ENCODE measurements at places on chromosomes 12 and 14.
A peak's percentile ranks its signal among the peaks of the same experiment; 100 is the strongest.

GRCh38 chr12:112418608-112419296, at the start of gene PTPN11:
TSS of gene PTPN11 (plus strand) at chr12:112418947. CDS start at chr12:112419112, 165 bp downstream.
- DNase-seq, result peak; percentile 71

GRCh38 chr14:104794099-104794498, 1.4 kb downstream of the AKT1 start:
- no peak for DNase-seq

- no peak for DNase-seq
Measured at GRCh38 chr12:68506619-68507018, 104.1 kb upstream of the RAP1B start.

DNA sequence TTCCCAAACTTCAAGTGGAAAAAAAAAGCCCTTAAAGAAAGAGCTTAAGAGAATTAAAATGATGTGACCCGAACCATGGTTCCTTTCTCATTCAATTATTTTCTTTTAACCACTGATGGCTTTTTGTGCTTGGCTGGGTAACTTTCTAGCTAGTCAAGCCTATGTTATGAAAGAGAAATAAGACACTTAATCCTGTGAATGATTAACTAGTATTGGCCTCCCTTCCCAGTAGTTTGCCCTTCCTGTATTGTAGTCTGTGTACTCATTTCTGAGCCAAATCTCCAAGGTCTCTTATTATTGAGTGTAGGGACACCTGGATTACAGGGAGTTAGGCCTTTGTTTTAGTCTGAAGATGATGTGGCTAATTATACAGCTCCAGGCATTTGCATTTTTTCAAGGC, 353.0 kb downstream of the RAD51B start:
- no peak for DNase-seq

DNA sequence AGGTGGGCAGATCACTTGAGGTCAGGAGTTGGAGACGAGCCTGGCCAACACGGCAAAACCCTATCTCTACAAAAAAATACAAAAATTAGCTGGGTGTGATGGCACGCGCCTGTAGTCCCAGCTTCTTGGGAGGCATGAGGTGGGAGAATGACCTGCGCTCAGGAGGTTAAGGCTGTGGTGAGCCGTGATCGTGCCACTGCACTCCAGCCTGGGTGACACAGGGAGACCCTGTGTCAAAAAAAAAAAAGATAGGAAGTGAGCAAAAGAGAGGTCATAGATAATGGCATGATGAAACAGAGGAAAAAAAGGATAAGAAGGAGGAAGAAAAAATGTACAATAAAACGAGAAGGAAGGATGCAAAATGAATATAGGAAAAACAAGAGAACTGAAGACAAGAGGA, 159.5 kb downstream of the ETV6 start:
- no peak for DNase-seq

- no peak for DNase-seq
Measured at GRCh38 chr14:103382376-103382775, 2.8 kb upstream of the MARK3 start.

DNA sequence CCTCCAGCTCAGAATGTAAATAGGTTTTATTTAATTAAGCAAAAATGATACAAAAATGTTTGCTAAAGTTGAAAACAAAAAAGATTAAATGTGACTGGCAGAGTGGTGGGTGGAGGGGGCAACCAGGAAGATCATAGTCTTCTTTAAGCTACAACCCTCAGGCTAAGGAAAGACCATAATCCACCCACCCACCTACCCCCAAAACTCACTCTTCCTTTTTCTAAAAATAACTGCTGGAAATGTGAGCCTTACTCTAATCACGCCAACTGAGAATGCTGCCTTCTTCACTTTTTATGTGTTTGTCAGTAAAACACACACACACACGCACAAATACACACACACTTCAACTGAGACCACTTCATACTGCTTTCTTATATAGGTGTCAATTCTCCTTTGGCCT, 230.0 kb upstream of the EGLN3 start:
- no peak for DNase-seq

DNA sequence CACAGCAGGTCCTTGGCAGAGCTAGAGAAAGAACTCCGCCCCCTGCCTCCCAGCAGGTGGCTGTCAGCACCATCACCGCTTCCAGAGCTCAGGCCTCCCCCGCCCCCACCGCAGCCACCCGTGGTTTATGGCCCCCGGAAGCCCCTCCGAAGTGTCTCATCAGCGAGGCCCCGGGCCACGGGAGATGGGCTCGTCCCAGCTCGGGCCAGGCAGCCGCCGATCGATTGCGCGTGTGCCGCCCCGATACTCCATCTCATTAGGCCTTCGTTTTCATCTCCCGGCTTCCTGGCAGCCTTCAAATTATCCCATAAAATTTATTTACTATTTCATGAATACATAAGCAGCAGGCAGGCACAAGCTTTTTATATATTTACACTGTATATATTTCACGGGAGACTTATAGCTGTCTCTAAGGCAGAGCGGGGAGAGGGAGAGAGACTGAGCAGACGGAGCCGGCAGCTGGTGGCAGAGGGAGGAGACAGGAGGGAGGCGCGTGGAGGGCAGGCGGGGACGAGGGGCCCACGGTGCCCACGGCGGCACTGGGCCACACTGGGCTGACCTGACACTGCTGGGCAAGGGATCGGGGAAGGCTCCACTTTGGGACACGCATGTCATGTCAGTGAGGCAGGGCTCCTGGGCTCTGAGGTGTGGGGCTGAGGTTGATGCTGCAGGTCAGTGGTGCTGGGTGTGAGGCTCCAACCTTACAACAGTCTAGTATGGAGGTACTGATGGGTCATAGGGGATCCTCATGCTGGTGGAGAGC, 241.2 kb downstream of the RBM19 start:
- DNase-seq, result no peak

- no peak for DNase-seq
Measured at GRCh38 chr12:95014554-95014953, 11.1 kb upstream of the NDUFA12 start.

- DNase-seq, result no peak
Measured at GRCh38 chr12:11724888-11725311, 75.4 kb downstream of the ETV6 start.

GRCh38 chr12:48542300-48542928, 17.0 kb downstream of the OR8S1 start:
- DNase-seq, result peak; percentile 12

- DNase-seq, result no peak
Measured at GRCh38 chr14:50225974-50226297, 5.4 kb downstream of the SOS2 start.

DNA sequence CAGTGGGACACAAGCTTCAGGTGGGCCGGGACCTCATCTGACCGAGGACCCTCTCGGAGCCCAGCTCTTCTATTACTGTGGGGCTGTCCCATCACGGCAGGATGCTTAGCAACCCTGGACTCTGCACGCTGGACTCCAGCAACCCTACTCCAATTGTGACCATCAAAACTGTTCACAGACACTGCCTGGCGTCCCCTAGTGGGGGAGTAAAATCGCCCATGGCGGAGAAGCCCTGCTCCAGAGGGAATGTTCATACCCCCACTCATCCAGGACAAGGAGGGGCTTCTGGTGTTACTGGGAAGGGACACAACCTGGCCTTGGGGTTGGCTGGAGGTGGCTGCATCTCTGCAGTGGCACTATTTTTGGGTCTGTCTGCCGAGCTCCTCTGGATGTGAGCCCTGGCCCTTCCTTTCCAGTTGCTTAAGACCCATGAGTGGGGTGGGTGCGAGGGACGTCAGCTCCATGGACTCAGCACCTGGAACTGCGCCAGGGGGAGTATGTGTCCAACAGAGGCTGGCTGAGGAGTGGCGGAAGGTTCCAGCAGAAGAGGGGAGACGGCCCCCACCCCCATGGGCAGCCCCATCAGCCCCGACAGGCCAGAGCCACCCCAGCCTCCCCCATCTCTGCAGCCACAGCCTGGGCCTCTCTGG, 103.8 kb downstream of the RFLNA start:
- DNase-seq, result no peak

DNA sequence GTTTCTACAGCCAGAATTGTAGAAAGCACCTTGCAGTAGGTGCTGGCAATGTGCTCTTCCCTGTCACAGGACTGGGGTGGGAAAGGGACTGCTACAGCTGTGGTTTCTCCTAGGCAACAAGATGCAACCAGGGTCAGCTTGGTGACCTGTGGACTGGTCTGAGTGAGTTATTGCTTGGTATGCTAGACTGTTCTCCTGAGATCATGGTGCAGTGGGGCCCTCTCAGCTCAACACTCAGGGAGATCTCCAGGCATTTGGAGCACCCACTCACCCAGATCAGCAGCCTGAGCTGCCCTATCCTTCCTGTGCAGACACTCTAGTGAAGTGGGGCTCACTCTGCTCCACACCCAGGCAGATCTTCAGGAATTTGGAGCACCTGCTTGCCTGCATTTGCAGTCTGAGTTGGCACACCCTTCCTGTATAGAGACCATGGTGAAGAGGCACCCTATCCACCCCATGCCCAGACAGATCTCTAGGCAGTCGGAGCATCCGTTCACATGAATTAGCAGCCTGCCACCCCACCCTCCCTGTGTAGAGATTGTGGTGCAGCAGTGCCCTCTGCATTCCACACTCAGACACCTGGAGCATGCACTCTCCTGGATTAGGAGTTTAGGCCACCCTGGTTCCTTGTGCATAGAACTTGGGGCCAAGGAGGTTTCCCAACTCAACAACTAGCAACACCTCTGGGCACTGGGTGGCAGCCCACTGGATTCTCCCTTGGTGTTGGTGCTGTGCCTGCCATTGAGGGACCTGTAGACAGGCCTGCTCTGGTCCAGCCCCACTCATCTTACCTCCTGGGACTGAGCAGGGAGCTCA, 3.8 kb upstream of the FAM186B start:
- DNase-seq, result no peak

DNA sequence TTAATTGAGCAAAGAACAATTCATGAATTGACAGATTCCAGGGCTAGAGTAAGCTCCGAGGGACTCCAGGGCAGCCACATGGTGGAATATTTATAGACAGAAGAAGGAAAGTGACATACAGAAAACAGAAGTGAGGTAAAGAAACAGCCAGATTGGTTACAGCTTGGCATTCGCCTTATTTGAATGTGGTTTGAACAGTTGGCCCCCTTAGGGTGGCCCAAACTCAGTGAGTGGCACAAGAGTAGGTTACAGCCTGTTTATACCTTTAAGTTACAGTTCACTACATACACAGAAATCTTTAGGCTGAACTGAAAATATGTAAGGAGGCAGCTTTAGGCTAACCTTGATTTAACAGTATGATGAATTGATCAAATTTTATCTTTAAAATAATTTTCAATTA, 174.5 kb upstream of the CNOT2 start:
- no peak for DNase-seq

DNA sequence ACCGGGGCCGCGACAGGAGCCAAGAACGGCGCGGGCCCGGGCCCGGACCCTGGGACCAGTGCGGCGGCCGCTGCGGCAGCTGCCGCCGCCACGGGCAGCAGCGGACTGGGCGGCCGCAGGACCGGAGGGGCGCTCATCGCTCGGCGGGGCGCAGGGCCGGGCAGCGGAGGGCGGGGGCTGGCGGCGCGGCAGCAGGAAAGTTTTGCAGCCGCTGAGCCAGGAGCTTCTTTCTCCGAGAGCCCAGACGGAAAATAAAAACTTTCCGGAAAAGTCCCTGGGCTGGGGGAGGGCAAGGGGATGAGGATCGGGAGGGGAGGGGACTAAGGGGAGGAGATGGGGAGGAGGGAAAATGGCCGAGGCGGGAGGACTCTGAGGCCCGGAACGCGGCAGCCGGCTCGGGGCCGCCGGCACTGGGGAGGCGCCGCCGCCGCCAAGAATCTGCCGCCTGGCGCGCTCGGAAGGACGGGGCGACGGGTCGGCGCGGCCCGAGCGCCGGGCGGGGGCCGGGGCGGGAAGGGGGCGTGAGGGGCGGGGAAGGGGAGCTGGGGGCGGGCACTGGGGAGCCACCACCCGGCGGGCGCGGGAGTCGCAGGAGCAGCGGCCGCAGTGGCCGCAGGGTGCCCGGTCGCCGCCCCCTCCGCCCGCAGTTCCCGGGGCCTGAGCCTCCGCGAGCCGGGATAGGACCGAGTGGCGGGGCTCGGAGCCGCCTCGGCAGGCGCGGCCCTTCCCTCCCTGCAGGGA, at the start of gene PRKD1:
Gene PRKD1 (minus strand): TSS at position 472 of the 741 bp plus-strand sequence.
- DNase-seq, result peak; percentile 67

GRCh38 chr14:105864651-105865265, 338.4 kb downstream of the TMEM121 start:
- DNase-seq, result no peak

DNA sequence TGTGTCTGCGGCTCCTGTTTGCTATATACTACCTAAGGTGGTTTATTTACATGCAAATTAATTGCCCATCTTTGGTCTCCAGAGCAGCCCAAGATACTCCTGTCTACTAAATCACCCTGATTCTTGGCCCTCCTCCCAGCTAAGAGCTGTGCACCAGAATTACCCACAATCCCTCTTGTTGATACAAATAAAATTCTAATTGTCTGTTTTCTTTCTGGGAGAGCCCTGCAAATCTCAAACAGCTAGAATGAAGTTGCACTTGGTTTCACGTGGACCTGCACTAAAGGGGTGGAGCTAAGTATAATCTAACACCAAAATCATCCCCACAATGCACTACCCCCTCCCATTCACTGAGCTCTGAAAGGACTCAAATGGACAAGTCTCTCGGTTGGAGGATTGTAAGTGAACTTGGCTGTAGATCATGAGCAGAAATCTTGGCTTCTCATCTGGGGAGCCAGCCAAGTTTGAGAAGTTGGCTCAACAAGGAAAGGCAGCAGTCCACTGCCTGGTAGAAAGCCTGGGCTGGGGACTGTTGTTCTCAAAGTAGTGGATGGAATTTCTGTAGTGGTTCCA, 6.6 kb downstream of the MAX start:
- DNase-seq, result peak; percentile 48

DNA sequence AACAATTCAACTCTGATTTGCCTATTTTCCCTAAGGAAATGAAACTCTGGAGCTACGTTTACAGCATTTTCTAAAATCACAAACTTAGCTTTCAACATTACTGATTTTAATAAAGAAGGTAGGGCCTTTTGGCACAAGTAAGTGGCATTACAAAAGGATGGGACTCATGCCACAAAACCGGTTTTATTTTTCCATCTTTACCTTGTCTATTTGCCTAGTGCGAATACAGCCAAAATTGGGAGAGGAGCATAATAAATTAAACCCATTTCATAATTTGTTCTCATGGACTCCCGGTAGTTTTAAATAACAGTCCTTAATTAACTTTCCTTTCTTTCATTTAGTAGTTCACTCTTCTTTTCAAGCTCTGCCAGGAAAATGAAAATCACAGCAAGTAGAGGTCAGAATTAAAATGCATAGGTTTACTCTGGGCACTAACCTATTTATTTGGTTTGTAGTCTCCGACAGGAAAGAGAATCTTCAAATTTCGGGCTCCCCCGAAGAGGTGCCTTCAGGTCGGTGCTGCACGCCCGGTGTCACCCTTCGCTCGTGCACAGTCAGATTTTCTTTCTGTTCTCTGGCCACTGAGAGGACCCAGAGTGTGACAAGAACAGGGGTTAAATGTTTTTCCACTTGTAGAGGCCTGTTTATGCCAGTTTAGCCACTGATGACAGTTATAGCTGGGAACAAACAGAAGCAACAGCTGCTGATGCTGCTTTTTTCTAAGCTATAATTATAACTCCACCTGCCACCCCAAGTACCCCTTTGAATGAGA, at the start of gene BEST3:
Gene BEST3 (minus strand): TSS at position 535 of the 772 bp plus-strand sequence. CDS start 1,505 bp downstream, outside the sequence.
- no peak for DNase-seq

Measured in hippocampal formation (tissue), 2 donors.